ENCODE measurements at places on chromosomes 13 and 19.

DNA sequence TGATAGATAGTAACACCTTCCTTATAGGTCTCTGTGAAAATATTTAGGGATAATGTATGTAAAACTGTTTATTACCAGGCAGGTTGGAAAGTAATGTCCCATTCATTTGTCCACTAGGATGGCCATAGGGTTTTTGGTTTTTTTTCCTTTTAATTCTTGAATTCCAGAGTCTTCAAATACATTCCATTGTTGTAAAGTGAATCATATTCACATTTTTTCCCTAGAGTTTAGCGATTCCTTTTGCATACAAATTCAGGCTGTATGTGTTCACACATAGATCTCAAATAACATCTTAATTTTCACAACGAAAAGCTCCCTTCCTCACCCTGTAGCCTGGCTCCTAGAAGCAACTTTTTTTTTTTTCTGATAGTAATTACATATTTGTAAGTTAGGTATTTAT lies 1.8 kb upstream of the ZNF557 start:
- no peak for DNase-seq

DNA sequence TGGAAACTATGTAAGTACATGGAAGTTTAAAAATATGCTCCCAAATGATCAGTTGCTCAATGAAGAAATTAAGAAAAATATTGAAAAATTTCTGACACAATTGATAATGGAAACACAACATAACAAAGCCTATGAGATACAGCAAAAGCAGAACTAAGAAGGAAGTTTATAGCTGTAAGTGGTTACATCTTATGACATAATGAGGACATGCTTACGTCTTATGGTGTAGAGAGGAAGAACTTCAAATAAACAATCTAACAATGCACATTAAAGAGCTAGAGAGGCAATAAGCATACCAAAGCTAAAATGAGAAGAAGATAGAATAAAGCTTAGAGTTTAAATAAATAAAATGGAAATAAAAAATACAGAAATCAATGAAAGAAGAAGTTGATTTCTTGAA lies 50.0 kb upstream of the CEACAM21 start:
- DNase-seq, result peak; percentile 37

DNA sequence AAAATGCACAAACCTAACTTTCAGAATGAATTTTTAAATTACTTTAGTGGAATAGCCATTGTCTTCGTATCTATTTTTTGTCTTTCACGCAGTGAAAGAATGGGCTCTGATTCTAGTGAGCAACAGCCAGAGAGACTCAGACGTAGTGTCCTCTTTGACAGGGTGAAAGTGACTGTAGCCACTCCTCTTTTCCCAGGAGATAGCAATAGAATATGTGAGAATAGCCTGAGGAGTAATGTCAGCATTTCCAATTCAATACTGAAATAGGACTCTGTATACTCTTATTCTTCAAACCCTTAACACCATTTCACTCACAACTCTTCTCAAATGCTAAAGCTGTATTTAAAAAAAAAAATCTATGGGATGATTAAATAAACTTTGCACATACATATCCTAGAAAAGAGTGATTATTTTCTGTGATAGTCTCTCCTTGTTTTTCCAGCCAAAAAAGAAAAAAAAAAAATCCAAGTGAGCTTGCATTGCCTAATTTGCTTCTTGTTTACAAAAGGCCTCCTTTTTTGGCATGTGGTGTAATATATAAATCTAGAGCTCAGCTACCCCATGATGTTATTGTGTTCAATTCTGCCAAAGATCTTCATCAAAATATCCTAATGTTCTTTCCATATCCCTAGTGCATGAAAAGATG lies 626.1 kb upstream of the SLITRK6 start:
- DNase-seq, result no peak

DNA sequence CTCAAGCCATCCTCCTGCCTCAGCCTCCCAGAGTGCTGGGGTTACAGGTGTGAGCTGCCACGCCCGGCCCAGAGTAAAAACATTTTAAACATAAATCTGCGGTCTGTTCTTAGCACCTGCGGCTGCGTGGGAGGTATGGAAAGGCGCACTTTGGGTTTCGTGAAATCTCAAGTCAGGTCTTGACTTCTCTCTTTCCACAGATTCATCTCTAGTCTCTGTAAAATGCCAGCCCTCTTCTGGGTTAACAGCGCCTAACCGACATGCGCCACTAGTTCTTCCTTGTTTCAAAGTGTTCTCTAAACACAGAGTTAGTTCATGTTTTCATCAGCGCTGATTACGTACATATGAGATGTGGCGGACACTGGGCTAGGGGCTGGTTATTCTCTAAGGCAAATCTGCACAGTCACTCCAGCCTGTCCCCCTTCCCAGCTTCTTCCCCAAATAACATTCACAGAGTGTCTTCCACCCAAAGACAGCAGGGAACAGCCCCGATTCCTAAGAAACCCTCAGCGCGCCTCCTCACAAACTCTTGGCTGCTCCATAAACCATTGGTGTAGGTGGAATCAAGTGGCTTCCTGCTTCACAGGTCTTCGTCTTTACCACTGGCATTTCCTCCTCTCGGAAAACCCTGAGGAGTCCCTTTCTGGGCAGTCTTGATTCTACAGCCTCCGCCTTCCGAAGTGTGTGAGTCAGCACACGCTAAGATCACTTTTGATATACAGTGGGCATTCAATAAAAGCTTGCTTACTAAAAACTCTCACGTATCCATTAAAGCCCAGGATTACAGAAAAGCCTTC lies 1.4 kb downstream of the PARP4 start:
- DNase-seq, result peak; percentile 91

GRCh38 chr19:2188708-2189385 lies 25.1 kb downstream of the DOT1L start:
- DNase-seq, result peak; percentile 76

Data from inflammatory macrophage treated with lipopolysaccharide for 4 hours (primary cell).